GM23338 (cell line): ENCODE measurements at places on chromosomes 1 and 21. TPM values are rescaled to one million over a fixed set of nuclear protein-coding genes. Genes with fewer than 3 reads are reported as not detected.
A peak's percentile ranks its signal among the peaks of the same experiment; 100 is the strongest.

DNA sequence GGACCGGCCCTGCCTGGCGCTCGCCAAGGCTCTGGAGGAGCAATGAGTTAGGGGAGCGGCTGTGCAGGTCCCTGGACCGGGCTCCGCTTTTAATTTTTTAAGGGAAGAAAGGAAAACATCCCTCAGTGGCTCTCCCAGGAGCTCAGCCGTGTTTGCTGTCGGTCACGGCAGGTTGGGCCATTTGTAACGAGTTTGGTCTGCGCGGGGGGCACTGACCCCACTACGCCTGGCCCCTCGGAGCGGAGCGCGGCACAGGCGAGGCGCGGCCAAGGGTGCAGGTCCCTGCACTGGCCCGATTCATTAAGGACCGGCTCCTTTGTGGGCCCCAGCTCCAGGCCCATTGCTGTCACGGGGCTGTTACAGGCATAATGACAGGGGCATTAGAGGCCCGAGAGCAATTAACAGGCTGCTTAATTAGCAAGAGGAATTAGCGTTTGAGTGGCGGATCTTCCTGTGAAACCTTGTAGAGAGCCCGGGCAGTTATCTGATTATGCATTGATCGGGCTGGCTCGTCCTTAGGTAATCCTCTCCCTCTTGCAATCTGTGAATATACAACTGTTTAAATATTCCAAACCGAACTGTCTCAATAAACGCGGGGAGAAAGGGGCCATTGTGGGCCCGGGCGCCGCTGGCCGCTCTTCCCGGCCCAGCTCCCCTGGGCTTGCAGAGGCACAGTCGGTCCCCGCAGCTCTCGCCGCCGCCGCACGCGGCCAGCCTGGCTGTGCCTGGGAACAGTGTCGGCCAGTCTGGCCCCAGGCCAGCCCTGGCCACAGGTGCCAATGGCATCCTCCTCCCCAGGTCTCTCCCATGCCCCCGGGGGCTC is 56.8 kb downstream of the PRDM16 start:
- no peak for DNase-seq

GRCh38 chr1:22234476-22235030 is 91.7 kb upstream of the WNT4 start:
- DNase-seq = no peak

GRCh38 chr1:234732260-234732659 is 122.3 kb upstream of the IRF2BP2 start:
- no peak for DNase-seq

- DNase-seq = no peak
Observed at GRCh38 chr1:17158961-17159360, 39.7 kb upstream of the PADI2 start.

DNA sequence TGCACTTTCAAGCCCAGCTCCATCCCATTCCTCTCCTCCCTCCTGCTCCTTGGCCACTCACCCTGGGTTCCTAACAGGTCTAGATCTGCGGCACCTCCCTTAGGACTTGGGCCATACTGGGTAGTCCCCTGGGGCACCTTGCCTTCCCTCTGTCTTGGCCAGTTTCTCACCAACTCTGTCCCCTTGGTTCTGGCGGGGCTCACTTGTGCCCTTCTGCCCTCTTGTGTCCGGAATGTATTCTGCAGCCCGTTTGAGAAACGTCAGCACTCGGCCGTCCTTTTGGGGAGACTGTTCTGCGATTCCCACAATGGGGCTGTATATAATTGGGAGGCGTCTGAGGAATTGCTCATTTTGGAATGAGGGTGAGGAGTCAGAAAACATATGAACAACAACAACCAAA is 162.4 kb downstream of the ZSCAN20 start:
- peak; percentile 87 for DNase-seq

DNA sequence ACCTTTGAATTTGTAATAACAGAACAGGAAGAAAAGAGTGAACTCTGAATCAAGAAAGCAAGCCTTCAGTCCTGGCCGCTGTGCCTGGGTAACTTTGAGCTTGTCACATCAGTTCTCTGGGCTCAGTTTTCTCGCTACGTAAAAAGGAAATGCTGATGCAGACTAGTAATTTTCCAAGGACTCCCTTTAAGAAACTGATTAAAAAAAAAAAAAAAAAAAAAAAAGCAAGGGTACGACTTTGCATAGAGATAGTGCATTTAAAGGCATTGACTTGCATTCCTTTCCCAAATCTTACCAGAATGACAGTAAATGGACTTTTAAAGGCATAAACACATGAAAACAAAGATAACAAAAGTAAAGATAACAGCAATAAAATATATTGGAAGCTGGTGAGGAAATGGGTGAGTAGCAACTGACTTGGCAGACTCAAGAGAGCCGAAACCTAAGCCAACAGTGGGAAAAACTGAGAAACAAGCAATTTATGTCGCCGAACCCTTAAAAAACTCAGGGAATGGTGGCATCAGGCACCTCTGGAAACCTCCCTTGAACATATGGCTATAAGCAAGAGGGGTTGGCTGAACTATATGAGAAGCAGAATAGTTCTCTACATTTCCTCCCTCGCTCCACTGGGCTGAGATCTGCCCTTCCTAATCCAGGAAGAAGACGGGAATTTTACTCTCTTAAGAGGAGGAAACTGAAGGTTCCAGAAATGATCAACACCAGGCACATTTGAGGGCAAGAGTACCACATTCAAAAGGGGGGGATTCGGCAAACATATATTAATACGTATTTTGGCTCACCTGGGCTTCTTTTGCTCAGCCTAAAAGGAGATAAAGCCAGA is 189.2 kb downstream of the CDC7 start:
- DNase-seq = no peak

GRCh38 chr1:41872074-41872473 is 46.6 kb downstream of the HIVEP3 start:
- no peak for DNase-seq

DNA sequence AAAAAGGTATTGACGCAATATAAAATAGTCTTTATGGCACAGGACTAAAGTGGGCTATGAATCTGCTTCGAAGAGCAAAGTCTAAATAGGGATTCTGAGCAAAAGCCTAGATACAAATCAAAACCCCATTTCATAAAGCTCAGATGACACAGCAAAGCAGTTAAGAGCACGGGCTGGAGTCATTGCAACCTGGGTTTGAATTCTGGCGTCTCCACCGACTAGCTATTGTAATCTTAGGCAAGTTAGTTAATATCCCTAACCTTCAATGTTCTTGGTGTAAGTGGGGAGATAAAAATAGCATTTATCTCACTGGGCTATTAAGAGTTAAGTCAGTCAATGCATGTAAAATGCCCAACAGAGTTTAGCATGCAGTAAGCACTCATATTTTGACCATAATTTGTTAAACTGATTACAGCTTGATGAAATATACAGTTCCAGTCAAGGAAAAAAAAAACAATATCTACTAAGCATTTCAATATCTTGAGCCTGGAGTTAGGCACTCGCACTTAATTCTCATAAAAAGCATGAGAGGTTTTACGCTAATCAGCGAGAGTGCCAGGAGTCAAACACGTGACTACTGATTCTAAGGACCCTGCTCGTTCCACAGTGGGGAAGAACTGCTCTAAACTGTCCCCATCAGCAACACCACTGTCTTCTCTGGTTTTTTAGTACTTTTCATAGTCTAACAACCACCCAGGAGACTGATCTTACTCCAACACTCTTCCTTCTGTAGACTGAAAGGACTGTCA is 75.5 kb downstream of the JAK1 start:
- no peak for DNase-seq

DNA sequence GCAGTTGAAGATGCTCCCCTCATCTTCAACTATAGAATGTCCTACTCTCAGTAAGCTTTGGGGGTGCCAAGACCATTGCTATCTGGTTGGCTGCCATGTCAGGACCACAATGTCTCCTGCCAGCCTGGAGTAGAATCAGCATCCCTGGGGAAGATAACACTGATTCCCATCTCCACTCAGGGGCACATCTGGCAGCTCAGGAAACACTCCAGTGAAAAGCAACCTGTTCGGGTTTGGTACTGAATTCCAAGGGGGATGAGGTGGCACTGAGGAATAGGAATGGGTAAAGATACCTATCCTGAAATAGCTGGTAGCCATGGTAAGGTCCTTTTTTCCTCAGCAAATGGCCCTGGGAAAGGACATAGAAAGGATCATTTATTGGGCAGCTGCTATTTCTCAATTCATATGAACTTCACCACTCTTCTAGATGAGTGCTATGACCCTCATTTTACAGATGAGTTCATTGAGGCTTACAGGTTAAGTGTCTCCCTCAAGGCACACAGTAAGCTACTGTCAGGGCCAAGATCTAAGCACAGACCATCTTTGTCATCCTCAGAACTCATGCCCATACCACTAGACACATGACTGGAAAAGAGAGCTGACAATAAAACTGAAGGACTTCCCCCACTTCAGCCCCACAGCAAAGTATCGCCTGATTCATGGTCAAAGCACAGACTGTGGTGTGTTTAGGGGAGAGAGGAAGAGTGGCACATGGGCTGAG is 31.4 kb downstream of the AK2 start:
- no peak for DNase-seq

- no peak for DNase-seq
Observed at GRCh38 chr1:44079566-44079965, 39.1 kb upstream of the KLF17 start.

GRCh38 chr1:110690709-110691365 is 16.1 kb upstream of the KCNA3 start:
- no peak for DNase-seq

Gene LRRC71
- not detected in 2 replicates for total RNA-seq

Gene OR14A16
- total RNA-seq = not detected in 2 replicates

Gene SHISAL2A
- 0.10 TPM in 1 of 2 replicates, not detected in the other for total RNA-seq

Gene ZBTB18
- total RNA-seq = 12.2 and 16.5 TPM in 2 replicates

Gene HCRTR1
- 1.0 TPM in 1 of 2 replicates, not detected in the other for total RNA-seq
